ENCODE measurements at places on chromosomes 4 and X.

DNA sequence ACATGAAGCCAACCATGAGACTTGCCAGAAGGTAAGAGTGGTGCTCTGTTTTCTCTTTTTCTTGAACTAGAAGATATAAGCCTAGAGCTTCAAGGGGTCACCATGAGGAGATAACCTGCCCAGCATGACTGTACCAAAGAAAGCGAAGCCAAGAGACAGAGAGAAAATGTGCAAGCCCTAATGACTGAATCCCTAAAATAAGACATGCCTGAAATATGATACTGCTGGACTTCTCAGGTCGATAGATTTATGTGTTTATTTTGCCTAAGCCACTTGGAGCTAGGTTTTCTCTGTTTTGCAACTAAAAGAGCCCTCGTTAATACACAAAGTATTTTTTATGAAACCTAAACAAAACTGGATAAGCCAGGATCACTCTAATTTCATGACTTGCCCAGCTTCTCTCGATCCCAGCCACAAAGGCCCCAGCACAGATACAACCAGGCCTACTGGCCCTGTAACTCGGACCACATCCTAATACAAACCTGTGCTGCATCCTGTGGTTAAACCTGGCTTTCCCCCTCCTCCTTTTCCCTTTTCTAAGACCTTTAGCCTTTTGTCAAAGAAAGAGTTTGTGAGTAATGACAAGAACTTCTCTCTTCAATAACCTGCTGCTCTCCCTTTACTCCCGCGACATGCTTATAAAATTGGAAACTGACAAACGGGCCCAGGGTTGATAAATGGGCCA lies 185.8 kb downstream of the APBB2 start:
- DNase-seq, result no peak

- no peak for DNase-seq
Observed at GRCh38 chrX:39442332-39442731, 641.1 kb downstream of the MID1IP1 start.

GRCh38 chr4:21490682-21491081 lies 457.9 kb downstream of the KCNIP4 start:
- no peak for DNase-seq

- DNase-seq, result no peak
Observed at GRCh38 chrX:6959006-6959405, 188.5 kb upstream of the STS start.

DNA sequence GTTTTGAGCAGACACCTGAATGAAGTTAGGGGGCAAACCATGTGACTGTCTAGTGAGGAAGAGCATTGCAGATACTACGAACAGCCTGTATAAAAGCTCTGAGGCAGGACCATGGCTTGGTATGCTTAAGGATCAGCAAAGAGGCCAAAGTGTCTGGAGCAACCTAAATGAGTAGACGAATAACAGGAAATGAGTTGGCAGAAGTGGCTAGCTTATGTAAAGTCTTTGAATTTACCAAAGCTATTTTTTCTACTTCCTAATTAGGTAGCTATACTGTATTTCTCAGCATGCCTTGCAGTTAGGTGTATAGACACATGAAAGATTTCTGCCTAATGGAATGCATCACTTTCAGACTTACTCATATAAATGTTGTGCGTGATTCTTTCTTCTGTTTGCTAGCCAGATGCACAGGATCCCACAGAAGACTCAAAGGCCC lies 9.3 kb upstream of the GPRIN3 start:
- DNase-seq, result no peak

All from T-helper 9 cell (primary cell).